ENCODE measurements at places on chromosomes 3 and 15.

DNA sequence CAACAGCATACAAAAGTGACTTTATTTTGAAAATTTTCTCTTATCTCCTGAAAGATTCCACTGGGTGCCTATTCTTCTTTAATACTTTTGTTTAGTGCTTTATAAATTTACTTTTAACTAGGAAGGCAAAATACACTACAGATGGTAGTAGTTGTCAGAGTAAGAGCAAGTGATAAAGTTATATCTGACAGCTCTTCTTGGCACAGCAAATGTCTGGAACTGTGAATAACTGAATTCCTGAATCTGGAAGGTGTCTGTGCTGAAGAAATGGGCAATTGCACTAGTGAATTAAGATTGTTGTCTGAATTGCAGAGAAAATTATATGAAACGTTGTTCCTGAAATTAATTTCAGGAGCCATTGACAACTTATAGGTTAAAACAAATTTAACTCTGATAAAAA is 213.8 kb upstream of the CBLB start:
- DNase-seq: no peak

- no peak for DNase-seq
Observed at GRCh38 chr15:97915261-97915660, 45.2 kb upstream of the ARRDC4 start.

DNA sequence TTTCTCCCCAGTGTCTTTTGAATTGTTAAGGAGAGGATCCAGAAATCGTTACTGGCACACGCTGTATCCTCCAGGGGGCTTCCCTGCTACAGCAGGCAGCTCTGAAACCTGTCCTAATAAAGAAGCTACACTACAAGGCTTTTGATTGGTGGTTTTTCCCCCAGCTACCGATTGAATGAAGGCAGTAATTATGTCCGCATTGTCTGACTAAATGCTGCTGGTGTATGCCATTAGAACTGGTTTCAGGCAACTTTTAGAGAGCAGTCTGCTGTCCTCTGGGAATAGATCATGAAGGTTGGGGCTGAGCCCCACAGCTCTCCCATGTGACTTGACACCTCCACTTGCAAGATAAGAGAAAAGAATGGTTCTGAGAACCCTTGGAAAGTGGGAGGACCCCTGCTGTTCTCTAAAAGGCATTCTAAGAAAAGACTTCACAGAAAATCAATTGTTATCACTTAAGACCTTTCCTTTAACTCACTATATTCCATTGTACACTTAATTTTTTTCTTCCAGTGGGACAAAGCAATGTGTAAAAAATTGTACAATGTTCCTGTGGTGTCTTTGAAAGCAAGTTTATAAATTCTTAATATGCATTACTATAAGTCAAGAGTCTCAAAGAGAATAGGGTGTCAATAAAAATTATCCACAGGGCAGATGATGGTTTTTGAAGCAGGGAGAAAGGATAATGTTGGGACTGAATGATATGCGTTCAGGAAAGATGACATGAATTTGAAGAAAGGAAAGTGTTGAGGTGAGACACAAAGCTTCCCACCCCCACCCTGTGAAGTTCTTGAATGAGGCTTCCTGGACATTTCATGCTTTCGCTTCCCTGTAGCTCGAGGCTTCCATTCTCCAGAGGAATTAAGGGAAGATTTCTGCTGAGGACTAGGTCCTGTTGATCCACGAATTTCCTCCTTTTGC is 53.0 kb upstream of the DAZL start:
- peak; percentile 16 for DNase-seq

- no peak for DNase-seq
Observed at GRCh38 chr3:179702271-179702947, 49.6 kb downstream of the USP13 start.

- no peak for DNase-seq
Observed at GRCh38 chr3:151384741-151385174, at the start of gene P2RY12. P2RY12 (minus strand) TSS chr3:151384753; CDS start chr3:151338845, 45,908 bp downstream.

DNA sequence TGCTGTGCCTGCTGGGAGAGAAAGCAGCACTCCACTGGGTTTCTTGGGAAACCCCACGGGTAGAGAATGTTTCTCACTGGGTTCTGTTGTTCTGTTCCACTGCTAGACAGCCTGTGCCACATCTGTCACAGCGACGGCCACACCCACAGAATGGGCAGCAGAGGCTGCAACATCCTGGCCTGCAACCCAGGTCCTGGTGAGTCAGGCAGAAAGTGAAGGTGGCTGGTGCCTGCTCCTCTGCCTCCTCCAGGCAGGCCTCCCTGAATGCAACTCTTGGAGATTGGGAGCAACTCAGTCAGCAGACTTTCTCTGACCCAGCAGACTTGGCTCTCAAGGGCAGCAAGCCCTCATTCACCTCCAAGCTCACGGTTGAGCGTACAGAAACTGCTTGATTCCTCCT is 13.0 kb downstream of the C3orf18 start:
- no peak for DNase-seq

DNA sequence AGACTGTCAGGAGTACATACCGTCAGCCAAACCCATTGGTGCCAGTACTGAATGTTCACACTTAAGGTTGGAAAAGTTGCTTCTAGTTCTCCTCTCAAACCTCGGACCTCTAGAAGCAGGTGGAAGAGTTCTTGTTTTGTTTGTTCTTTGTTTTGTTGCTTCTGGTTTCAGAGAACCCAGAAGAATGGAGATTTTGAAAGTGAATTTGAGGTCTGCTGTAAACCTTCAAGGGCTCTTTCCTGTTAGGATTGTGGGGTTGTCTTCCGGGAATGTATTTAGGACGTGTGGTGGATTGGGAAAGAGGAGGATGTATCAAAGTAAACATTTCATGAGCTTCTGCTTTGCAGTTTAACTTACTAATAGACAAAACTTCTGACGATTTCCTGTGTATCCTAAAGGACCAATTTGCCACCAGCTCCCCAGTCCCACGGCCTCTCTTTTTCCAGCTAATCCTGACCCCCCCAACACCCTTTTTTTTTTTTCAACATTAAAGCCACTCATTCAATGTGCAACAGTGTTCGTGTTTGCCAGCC is 50.3 kb downstream of the FILIP1L start:
- DNase-seq: no peak

DNA sequence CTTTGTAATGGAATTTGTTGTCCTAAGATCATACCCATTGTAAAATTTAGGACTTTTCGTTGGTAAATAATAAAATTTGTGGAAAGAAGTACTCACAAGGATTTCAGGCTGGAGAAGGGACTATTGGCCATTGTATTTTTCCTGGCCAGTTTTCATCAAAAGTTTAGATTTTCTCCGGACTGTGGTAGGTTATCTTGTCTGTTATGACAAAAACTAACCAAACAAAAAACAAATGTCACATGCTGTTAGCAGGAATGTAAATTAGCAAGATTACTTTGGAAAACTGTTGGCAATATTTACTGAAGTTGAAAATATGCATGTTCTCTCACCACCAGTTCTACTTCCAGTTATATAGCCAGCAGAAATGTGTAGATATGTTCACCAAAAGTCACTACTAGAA is 27.8 kb downstream of the PDE8A start:
- no peak for DNase-seq

DNA sequence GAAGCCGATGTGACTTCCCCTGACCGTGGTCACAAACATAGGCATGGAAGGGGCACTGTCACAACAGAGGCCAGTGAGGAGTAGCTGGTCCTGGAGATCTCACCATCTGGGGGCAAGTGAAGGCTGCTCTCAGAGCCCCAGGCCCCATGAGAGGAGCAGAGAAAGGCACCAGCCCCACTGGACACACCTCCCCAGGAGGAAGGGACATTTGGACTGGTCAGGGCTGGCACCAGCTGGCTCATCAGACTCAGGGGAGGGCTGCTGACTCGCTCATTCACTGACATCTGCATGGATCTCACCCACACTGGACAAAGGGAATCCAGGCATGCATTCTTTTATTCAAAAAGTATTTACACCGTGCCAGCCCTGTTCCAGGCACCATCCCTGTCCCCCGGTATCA is 26.8 kb downstream of the ESYT3 start:
- peak; percentile 21 for DNase-seq

DNA sequence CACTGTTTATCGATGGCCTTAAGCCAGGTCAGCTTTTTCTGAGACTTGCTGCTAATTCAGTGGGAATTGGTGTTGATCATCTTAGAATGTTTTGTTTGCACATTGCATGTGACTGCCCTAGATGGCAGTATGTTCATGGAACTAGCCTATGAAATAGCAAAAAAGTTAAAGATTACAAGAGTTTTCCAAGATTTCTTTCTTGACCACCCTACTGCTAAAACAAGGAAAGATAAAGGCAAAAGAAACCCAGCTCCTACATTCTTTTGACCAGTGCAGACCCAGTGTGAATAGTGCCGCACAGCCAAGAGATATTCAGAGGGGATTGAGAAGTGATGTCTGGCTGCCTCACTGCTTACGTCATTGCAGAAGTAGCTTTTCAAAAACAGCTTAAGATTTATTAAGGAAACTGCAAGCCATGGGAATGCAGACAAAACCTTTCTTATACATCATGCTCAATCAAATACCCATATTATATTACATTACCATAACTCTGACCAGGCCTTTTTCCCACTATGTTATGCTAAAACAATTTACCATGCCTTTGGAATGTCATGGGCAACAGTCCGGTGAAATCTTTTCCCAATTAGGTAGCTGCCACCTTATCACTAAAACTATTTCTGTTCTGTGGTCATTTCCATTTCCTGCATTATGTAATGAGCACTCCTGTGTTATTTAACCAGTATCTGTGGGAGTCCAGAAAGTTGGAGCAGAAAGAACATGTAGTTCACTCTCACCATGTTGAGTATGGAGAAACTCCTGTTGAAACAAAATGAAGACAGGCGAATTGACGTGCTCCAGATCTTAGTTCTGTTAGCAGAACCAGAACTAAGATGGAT is 6.0 kb downstream of the PHLDB2 start:
- DNase-seq: peak; percentile 75

GRCh38 chr3:9955611-9956352 is 3.6 kb upstream of the PRRT3 start:
- DNase-seq: no peak

DNA sequence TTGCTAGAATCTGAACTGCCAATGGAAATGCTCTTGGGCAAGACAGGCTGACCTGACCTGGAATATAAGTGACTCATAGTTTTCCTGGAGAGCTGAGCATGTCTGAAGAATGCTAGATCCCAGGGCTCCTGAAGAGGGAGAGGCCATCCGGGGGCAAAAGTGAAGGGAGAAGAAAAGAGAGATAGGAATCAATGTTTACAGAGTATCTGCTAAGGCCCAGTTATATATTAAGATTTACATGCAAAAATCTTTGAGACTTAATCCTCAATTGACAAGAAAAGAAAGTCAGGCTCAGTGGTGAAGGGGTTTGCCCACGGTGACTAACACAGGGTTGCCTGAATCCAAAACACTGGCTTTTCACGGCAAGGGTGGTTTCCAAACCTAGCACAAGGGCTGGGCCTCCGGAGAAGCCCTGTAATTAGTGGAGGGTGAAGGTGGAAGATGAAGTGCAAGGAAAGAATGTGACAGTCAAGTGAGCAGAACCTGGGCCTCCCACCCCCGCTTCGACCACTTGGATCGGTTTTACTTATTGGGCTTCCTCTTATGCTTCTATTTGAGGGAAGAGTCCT is 91.7 kb upstream of the FGF12 start:
- peak; percentile 45 for DNase-seq

DNA sequence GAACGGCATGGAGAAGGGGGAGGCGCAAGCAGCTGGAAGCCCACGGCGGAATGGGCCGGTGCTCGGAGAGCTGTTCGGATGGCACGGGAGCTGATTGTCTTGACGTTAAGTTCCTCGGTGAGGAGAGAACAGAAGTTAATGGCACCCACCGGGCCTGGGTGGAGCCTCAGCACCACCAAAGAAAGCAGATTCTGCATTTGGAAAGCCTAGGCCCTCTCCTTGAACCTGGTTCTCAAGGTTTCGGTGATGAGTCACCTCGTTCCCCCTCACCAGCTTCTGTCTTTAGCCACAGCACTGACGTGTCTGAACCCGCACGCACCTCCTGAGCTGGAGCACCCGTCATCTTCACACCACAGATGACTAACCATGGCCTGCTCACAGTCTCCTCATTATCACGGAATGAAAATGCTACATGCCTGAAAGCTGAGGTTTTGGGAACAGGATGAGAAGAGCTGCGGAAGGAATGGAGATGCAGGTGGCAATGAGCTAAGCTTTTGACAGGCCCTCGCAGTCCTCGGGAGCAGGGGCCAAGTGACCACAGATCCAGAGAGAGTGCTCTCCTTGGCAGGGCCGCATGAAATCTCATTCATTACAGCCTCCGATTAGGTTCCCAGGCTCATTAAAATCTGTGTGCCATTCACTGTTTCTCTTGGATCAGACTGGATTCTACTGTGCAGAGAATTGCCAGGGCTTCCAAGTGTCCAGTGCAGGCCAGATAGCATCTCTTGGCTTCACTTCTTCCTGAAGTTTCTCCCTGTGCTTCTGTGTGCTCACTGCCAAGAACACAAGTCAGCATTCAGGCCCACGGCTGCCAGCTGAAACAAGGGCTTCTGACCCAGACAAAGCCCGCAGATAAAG is 96.3 kb upstream of the DLG1 start:
- peak; percentile 94 for DNase-seq

DNA sequence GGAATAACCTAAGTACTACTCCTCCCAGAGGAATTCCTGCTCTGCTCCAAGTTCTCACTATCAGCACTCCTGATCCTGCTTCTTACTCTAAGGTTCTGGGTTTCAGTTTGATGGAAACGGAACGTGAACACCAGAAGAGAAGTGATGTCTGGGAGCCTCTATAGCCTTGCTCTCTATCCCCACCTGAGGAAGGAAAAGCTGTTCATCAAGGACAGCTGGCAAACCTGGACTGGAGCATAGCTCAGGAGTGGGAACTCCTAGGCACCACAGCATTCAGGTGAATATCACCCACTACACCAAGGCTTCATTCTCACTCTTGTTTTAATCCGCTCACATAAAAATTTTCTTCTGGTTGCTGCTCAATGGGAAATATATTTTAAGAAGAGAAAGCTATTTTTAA is 13.0 kb upstream of the CADPS start:
- no peak for DNase-seq

- no peak for DNase-seq
Observed at GRCh38 chr15:52437646-52438045, 91.0 kb downstream of the MYO5A start.

- DNase-seq: no peak
Observed at GRCh38 chr3:124805671-124806070, 75.4 kb downstream of the UMPS start.
